LHCN-M2 (cell line): ENCODE measurements at places on chromosomes 2 and 18. TPM values are rescaled to one million over a fixed set of nuclear protein-coding genes. Genes with fewer than 3 reads are reported as not detected.

ELOA2 gene
- not detected in 2 replicates for total RNA-seq

UGT1A3 gene
- not detected in 2 replicates for total RNA-seq

SUMO1 gene
- 113 and 133 TPM in 2 replicates for total RNA-seq

- no peak for DNase-seq
These were observed 277.3 kb downstream of the MBD5 start for GRCh38 chr2:148298196-148298595.

DNA sequence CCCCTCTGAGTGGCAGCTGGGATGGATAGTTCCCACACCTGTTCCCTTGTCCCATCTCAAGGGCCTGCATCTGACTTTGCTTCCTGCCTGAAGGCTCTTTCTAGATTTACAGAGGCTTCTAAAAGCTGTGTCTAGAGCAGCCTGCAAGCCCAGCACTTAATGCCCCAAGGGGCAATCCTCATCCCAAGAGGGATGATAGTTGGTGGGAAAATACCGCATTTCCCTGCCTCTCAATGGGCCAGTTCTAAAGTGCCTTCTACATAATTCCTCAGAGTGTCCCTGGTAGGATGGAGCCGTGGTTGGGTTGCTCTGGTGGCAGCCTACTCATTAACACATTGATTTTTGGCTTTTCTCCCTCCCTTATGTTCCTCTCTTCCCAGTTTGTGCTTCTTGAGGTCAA lies 29.5 kb downstream of the LAMA3 start:
- DNase-seq, result no peak

GRCh38 chr2:85925216-85925671 lies 36.5 kb upstream of the ST3GAL5 start:
- DNase-seq, result no peak

DNA sequence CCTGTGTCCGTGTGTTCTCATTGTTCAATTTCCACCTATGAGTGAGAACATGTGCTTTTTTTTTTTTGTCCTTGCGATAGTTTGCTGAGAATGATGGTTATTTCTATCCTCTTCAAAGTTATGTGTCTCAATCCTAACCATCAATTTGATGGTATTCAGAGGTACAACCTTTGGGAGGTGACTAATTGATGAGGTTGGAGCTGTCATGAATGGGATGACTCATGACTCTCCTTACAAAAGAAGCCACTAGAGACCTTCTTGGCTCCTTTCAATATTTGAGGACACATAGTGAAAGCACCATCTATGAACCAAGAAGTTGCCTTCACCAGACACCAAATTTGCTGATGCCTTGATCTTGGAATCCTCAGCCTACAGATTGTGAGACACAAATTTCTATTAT lies 677.1 kb upstream of the DDX18 start:
- no peak for DNase-seq

GRCh38 chr2:240518981-240519380 lies 38.8 kb downstream of the ANKMY1 start:
- DNase-seq, result no peak

GRCh38 chr18:21163647-21164547 lies 52.3 kb upstream of the ROCK1 start:
- peak; percentile 95 for DNase-seq

- DNase-seq, result no peak
These were observed 54.1 kb downstream of the VIL1 start for GRCh38 chr2:218472988-218473387.

DNA sequence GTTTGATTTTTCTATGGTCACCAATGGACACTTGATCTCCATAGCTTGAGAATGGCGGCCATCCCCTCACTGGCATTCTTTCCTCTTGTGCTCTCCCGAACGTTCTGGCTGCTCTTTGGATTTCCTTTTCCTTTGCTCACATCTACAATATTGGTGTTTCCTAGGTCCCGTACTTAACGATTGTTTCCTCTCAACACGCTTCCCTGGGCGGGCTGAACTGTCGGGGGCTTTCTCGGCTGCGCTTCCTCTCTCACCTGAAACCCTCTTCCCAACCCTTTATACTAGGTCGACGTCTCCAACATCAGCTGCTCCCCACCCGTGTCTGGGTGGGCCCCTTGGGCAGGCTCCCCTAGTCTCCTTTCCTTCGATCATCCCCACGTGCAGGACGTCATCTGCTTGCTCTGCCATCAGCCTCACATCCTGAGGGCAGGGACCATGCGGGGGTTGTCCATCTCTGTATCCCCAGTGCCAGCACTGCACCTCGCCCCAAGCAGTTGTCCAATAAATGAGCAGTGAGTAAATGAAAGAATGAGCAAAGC lies 634 bp upstream of the DIS3L2 start:
- no peak for DNase-seq

GRCh38 chr2:219997341-219997851 lies 370.0 kb downstream of the SLC4A3 start:
- DNase-seq, result peak; percentile 38
